Motor neuron (in vitro differentiated cells): ENCODE measurements at places on chromosomes 2 and 18. TPM values are rescaled to one million over a fixed set of nuclear protein-coding genes. Genes with fewer than 3 reads are reported as not detected.
A peak's percentile ranks its signal among the peaks of the same experiment; 100 is the strongest.

DNA sequence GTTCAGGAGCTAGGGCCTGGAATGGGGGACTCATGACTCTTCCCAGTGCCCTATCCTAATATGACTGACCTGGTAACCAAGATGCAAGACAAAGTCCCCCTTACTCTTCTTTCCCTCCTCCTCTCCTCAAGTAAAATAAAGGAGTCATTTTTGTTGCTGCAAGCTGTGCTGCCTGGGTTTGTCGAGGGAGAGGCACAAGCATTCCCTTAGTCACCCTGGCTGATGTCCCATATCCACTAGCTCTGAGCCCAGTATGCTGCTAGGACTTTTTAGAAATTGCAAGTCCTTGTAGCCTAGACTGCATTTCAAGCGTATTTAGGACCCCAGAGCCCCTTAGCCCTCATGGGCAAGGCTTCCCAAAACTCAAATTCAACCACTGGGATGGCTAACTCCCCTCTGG, 338.5 kb upstream of the SETBP1 start:
- ATAC-seq, result no peak

Gene SPIRE1
- 21.4 and 23.2 TPM in 2 replicates for total RNA-seq

GRCh38 chr2:239461291-239462190, 60.7 kb upstream of the HDAC4 start:
- no peak for ATAC-seq

- peak; percentile 89 for ATAC-seq
These were observed 258.8 kb downstream of the DLGAP1 start for GRCh38 chr18:4196351-4196750.

DNA sequence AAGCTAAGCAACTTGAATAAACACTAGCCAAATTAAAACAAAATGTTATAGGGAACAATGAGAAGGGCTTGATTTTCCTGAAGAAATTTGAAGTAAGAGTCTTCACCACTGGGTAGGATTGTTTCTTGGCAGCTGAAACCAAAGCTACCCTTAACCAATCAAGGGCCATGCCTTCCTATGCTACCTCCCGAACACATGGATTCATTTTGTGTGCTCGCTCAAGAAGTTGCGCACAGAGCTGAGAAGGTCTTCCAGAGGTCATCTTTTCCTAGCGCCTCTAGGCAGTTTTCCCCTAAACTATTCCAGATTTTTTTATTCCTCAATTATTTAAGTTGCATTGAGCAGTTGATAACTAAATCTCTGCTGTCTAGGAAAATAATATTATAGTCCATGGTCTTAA, 264.6 kb downstream of the RBM43 start:
- ATAC-seq, result no peak

GRCh38 chr2:226064932-226065570, 665.5 kb downstream of the NYAP2 start:
- ATAC-seq, result no peak

- peak; percentile 83 for ATAC-seq
These were observed 83.7 kb downstream of the SDC1 start for GRCh38 chr2:20141056-20141762.

GRCh38 chr2:236579048-236579745, 9.6 kb downstream of the ACKR3 start:
- no peak for ATAC-seq

DNA sequence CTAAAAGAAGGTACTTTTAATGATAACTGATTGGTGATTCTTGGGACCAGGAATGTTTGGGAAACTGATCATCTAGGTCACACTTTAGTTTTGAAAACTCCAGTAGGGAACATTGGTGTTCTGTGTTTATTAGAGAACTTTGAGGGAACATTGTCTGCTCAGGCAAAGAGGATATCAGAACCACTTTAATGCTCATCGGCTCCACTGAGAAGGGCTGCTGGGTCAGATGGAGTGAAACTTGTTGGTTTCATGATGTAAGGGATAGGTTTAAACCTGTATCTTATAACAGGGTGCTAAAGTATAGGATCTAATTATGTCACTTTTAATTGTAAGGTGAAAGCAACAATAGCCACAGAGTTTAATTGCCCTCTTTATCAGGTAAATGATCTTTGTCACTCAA, 14.2 kb upstream of the POLI start:
- no peak for ATAC-seq

- ATAC-seq, result peak; percentile 38
These were observed 37.8 kb upstream of the EFEMP1 start for GRCh38 chr2:55961318-55961911.

Gene RAPH1
- total RNA-seq, result 15.3 and 15.9 TPM in 2 replicates
